ENCODE measurements at places on chromosomes 7 and 10. TPM values are rescaled to one million over a fixed set of nuclear protein-coding genes. Genes with fewer than 3 reads are reported as not detected.
A peak's percentile ranks its signal among the peaks of the same experiment; 100 is the strongest.

DNA sequence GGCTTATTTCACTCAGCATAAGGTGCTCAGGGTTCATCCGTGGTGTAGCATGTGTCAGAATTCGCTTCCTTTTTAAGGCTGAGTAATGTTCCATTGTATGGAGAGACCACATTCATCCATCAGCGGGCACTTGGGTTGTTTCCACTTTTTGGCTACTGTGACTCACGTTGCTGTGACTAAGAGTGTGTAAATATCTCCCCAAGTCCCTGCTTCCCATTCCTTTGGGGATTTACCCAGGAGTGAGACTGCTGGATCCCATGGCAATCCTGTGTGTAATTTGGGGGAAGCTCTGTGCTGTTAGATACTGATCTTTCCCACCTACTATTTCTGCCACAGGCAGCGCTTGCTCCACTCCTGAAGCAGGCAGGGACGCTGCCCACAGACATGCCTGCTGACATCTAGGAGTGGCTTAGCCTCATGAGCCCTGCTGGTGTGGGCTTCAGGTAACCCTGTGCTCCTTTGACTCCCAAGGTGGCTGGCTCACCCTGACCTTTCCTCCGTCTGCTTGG lies 346.0 kb downstream of the FRMD4A start:
- DNase-seq = no peak

- DNase-seq = no peak
Observed at GRCh38 chr7:151692721-151693120, 173.0 kb upstream of the RHEB start.

DNA sequence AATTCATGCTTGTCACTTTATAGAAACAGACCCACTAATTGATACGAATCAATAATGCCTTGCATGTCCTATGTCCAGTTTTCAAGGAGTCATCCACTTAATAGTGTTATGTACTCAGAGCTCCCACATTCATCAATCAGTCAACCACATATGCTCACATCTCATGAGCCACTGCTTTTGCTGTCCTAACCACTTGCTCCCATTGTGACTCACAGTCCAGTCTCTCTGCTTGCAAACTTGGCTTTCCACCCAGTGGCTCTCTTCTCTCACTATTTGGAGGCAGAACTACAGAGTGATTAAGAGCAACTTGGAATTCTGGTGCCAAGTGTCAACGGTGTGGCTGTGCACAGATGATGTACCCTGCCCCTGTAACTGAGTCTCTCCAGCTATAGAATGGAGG lies 166.0 kb downstream of the SNX13 start:
- no peak for DNase-seq

DNA sequence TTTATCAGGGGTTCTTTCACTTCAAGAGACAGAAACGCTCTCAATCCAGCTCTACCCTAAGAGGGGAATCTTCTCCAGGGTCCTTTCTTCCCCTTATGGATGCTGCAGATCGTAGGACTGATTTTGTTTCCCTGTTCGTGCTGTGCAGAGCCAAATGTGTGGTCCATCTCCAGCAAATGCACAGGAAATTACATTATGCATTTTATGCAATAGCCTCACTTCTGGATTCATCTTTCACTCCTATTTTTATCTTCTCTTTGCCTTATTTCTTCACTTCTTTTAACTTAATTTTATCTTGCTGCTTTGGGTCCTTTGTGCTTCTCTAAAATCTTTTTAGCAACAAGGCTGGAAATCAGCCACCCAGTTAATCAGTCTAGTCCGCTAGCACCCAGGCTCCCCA lies 184.5 kb upstream of the INHBA start:
- no peak for DNase-seq

- no peak for DNase-seq
Observed at GRCh38 chr10:19749185-19749729, 67.0 kb upstream of the PLXDC2 start.

GRCh38 chr10:93445097-93445960 lies 36.8 kb downstream of the MYOF start:
- DNase-seq = peak; percentile 97

PRLHR gene
- 0.49 TPM for total RNA-seq

- DNase-seq = no peak
Observed at GRCh38 chr10:43900571-43900970, 251.9 kb upstream of the ZNF32 start.

DNA sequence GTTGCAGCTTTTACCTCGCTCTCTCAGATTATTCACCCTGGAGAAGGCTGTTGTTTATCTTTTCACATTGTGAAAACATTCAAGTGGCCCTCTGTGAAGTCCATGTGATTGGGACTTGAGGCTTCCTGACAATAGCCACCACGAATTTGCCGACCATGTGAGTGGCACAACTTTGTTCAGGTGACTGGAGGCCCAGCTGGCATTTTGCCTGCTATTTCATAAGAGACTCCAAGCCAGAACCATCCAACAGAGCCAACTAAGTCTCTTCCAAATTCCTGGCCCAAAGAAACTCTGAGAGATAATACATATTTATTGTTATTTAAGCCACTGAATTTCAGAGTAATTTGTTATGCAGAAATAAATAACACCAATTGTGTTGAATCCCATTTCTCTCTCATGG lies 38.2 kb upstream of the CCSER2 start:
- DNase-seq = no peak

ECHDC3 gene
- total RNA-seq = 6.4 TPM

Measured in sigmoid colon (tissue), 7 donors.